ENCODE measurements at places on chromosomes 7 and 10.

DNA sequence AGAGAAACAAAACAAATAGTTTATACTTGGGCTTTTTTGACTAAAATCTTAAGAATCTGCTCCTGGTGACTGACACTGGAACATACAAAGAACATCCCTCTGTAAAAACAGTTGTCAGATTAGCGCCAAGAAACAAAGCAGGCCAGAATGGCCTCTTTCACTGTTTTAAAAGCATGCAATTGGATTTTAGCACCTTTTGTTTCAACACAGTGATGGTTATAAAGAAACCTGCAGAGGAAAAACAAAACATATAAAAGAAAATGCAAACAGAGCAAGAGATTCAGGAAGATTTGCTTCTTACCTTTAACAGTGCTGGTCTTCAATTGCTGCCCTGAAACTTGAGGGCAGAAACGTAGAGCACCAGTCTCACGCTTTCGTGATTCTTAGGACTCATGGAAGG lies 652.2 kb upstream of the KCND2 start:
- DNase-seq = no peak

- DNase-seq = no peak
Measured at GRCh38 chr10:28733245-28733644, 55.9 kb downstream of the BAMBI start.

DNA sequence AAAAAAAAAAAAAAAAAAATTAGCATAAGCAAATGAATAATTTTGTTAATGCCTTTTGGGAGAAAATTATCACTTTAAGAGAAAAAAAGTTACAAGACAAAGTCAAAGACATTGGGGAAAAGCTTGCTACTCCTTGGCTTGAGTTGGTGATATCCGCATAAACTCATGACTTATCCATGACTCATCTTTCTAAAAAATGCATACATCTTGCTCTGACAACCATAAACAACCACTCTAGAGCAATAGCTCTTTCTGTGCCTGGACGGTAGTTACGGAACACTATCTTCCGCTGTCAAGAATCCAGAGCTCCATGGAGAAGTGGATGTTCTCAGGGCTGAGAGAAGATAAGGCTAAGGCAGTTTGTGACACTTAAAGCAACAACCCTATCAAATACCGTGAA lies 281.1 kb upstream of the PFKP start:
- no peak for DNase-seq

DNA sequence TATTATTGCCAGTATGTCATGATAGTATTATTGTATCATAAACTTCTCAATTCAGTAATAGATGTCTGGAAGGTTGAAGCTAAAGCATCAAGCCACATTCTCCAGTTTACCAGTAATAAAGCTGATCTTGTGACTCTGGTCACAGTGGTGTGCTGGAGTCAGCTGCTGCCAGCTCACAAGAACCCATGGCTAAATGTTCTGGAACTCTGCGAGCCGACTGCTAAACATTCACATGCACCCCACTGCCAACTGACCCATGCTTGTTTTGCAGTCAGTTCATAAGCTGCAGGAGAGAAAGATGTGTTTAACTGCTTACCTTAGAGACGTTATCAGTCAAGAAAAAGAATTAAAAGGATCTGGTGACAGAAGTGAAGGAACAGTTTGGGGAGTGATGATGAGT lies 5.9 kb upstream of the DNTT start:
- DNase-seq = no peak

DNA sequence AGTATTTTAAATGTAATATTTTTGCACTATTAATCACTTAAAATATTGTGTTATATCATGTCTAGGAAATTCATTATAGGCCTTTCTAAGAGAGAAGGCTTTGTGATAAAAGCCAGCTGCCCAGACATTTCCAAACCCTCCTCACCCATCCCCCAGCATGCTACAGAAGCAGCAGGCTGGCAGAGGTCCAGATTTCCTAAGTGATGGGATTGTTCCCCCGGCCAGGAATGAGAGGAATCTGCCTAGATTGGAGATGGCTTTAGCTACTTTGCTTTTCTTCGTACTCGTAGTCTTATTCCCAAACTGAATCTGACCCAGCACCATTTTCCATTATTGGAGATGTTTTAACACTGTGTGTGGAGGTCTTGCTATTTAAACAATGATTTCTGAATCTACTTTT lies 29.4 kb downstream of the CDK14 start:
- no peak for DNase-seq

DNA sequence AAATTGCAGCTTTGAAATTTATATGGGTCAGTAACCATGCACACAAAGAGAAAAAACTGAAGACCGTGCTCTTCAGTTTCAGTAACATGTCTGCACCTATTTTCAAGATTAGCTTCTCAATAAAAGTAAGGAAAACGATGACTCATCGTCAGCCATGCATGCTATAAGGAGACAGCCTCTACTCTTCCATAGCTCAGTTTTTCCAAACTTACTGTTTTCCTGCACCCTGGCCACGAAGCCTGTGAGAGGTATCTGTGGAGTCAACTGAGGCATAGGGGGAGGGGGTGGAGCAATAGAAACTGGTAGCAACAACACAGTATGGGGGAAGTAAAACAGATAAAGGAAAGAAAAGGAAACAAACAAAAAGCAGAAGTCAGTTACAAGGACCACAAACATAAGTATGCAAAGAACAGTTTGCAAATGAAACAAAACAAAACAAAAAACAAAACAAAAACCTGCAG lies 58.0 kb downstream of the PDSS1 start:
- DNase-seq = no peak

GRCh38 chr10:29949411-29950011 lies 109.9 kb downstream of the JCAD start:
- DNase-seq = no peak

DNA sequence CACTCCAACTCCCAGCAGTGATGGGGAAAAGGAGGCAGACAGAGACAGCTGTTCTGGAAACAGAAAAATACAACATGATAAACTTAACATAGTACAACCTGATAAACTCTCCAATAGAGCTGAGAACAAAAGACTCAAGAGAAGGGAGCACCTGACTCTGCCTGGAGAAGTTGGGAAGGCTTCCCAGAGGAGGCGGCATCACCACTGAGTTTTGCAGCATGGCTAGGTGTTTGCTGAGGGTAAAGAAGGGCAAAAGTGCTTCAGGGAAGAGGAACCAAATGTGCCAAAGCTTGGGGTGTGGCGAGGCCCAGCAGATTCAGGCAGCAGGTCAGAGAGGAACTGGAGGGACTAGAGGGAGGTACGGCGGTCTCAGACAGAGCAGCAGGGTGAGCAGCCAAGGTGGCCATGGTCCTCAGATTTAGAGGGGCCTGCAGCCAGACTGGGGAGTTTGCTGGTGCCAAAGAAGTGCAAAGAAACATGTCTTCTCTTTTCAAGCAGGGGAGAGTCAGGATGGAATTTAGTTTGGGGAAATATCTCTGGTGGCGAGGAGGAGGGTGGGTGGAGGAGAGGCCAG lies 119.9 kb upstream of the BTBD16 start:
- DNase-seq = no peak

GRCh38 chr7:116257156-116257555 lies 46.8 kb downstream of the TES start:
- DNase-seq = no peak

DNA sequence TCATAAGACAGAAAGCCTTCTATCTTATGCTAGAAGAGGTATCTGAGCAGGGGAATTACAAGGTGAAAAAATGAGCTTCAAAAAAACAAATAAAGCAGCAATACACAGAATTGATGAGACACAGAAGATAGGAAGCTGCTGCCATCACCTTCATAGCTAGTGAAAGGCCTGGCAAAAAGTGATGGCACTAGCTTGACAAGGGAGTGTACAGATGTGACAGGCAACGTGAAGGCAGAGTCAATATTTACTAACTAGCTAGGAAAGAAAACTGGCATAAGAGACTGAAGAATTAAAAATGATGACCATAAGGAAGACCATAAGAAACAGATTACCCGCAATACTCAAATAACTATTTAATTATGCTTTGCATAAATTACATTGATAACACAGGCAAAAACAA lies 9.4 kb downstream of the GPR22 start:
- no peak for DNase-seq

DNA sequence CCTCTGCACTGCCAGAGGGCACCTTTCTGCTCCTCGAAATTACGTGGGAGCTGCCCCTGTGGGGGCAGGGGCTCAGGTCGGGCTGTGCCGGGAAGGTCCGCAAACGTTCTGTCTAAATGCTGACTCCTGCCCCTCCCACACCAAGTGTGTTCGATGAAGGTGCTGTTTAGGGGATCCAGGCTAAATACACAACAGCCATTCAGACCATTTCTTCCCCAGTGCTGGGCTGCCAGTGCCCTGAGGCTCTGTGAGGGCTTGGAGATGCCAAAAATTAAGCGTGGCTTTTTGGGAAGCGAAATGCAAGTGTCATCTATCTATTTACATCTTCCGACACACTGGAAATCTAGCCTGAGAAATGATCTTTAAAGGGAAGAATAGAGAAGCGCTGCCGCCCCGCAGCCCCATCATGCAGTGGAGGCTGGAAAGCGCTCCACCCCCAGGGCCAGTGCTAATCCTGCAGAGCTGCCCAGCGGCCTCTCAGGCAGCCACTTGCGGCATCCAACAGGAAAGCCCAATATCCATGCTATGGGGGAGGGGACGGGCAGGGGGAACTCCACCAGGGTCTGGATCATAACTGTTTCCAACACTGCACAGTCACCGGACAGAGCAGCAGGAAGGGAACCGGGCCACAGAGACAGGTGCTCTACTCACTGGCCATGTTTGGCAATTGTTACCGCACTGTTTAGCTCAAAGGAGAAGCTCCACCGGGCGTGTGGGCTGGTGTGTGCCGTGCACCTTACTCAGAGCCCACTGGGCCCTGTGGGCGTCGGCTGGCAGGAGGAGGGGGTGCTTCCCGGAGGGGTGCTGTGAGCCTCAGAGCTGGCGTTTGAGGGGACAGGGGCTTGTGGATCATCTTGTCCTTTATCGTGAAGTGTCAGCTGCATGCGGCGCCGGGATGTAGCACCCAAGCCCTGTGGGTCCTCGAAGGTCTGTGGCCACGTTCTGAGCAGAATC lies 205.5 kb downstream of the DNAJB6 start:
- no peak for DNase-seq

DNA sequence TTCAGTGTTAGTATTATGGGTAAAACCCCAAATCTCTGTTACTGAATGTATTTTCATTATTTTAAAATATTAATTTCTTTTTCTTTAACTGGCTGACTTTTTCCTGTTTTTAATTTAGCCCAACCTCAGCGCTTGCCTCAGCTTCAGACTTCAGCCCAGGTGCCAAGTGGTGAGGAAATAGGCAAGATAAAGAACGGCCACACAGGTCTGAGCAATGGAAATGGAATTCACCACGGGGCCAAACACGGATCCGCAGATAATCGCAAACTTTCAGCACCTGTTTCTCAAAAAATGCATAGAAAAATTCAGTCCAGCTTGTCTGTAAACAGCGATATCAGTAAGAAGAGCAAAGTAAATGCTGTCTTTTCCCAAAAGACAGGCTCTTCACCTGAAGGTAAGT lies 57.5 kb downstream of the MDFIC start:
- no peak for DNase-seq

DNA sequence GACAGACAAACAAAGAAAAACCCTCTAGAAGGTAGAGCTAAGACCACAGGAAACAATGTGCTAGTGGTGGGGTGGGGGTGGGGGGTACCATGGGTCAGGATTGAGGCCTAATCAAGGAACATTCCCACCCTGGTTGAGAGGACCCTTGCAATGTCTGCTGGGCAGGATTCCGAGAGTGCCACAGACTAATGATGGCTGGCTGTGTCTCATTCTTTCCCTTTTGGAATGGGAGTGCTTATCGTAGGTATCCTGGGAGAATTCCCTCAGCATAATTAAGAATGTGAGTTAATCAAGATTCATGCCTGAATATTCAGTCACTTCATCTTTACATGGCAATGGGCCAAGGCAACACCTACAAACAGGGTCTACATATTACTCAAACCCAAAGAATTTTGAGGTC lies 14.7 kb upstream of the MTPN start:
- DNase-seq = no peak

DNA sequence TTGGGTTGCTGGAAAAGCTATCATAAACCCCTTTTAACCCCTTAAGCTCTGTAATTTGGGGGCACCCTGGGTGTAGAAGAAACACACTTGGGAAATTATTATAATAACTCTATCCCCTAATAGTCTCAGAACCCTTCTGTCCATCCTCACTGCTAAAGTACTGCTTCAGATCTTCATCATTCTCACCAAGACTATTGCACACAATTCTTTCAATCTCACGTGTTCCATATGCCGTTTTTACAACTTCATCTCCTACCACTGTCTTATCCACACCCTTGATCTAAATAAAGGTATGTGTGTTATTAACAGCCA lies 15.8 kb downstream of the ANKRD22 start:
- no peak for DNase-seq

DNA sequence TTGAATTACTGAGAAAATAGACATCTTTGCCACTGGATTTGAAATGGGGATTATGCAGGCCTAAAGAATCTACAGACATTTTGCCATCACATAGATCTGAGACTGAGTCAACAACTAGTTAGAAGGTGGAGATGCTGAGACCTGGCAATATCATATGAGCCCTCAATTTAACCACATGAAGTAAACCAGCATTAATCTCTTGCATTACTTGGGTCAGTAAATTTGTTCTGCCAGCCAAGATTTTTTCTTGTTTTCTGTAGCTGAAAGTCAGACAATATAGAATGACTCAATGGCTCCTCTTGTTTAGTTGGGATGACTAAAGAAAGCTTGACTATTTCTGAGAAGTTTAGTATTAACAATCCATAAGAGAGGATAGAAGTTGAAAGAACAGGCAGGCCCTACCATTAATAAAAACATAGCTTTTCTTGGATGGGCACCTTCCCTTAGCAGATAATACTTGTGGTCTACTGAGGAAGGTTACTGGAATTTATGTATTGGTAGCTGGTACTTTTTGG lies 396.7 kb upstream of the SORCS1 start:
- DNase-seq = no peak

GRCh38 chr7:11343136-11343535 lies 369.5 kb downstream of the PHF14 start:
- no peak for DNase-seq

GRCh38 chr10:75367021-75367487 lies 34.5 kb downstream of the ZNF503 start:
- no peak for DNase-seq

- DNase-seq = no peak
Measured at GRCh38 chr7:650339-651031, 76.0 kb upstream of the DNAAF5 start.

GRCh38 chr10:91150631-91151030 lies 69.8 kb upstream of the PCGF5 start:
- DNase-seq = no peak

- DNase-seq = no peak
Measured at GRCh38 chr10:11685787-11686218, 56.4 kb upstream of the ECHDC3 start.

DNA sequence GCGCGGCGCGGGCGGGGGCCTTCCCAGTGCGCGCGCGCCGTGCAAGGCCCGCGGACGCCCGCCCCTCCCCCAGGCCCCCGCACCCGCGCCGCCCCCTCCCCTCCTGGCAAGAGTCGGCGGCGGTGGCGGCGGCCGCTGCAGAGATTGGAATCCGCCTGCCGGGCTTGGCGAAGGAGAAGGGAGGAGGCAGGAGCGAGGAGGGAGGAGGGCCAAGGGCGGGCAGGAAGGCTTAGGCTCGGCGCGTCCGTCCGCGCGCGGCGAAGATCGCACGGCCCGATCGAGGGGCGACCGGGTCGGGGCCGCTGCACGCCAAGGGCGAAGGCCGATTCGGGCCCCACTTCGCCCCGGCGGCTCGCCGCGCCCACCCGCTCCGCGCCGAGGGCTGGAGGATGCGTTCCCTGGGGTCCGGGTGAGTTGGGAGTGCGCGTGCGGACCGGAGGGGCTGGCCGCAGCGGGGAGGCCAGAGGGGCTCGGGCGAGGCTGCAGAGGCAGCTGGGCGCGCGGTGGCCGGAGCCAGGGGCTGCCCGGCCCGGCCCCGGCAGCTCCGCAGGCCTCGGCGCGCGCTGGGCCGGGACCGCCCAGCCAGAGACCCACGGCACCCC lies at the start of gene BMPR1A:
Gene BMPR1A (plus strand): TSS at position 109 of the 602 bp plus-strand sequence. CDS start 119,400 bp downstream, outside the sequence.
- no peak for DNase-seq

GRCh38 chr10:48296576-48297098 lies 9.8 kb upstream of the MAPK8 start:
- DNase-seq = no peak
